NCI-H2227 treated with DMSO at 0.1 percent for 48 hours (cell line): ENCODE measurements at places on chromosomes 5 and 9.

DNA sequence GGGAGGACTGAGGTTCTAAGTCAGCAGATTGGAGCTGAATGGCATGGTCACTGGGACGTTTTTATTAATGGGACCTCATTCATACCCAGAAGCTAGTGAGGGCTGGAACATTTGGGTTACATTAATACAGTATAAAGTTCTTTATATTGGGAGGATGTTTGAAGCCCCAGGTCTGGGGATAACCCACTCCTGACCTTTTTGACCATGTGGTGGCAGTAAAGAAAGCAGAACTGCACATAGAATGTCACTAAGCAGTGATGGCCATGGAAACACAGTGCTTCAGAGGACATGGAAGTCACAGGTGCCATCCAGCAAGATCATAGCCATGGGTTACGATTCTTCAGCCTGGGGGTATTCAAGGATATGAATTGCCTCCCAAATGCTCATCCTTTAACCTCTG lies 176.0 kb downstream of the ATP10B start:
- no peak for DNase-seq

GRCh38 chr5:2131196-2131595 lies 248.5 kb upstream of the IRX4 start:
- DNase-seq, result no peak

DNA sequence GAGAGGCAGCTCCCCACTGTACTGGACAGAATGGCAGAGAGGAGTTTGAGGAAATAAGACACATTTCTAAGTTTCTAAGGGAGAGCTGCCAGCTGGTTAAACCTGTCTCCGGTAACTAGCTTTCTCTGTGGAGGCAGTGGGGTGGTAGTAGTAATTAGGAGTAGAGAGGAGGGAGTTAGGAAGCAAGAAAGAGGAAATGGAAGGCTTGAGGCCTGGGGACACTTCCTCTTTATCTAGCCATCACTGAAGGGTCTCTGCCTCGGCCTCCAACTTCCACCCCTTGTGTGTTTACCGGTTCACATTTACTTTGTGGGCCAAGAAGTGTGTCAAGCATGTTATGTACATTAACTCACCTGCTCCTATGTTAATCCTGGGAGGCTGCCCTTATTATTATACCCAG lies 462.2 kb upstream of the DMAC1 start:
- no peak for DNase-seq

GRCh38 chr9:91503673-91504081 lies 80.0 kb upstream of the NFIL3 start:
- DNase-seq, result no peak

DNA sequence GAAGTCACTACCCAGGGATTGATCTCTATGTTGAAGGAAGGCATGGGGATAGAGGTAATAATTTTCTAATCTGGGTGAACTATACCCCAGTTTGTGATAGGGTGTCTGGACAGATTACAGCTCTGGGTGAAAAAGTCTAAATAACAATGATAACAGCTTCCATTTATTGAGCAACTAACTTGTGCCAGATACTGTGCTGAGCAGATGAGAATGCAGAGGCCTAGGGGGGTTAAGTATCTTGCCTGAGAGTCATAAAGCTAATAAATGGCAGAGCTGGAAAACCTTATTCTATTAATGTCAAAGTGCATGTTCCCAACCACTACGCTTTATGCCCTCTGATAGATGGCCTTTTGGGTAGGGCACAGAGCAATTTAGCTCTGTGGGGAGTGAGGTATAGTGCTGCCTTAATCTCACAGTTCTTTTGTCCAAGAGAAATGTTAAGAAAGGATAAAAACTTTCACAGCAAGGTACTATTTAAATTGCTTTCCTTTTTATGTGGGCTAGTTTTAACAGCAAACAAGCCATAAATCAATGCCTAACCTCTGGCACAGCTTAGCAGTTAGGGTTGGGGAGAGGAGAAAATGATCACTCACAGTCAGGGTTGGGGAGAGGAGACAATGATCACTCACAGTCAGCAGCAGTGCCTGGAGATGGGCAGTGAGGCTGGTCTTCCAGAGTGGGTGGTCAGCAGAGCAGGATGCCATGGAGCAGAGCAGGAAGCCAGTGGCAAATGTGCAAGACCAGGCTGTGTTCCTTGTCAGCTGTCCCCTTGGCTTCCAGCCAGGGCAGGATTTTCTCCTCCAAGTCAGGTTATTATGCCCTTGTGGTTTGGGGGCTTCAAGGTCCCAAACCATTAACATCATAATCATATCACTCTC lies 187.0 kb downstream of the CARTPT start:
- peak; percentile 79 for DNase-seq

DNA sequence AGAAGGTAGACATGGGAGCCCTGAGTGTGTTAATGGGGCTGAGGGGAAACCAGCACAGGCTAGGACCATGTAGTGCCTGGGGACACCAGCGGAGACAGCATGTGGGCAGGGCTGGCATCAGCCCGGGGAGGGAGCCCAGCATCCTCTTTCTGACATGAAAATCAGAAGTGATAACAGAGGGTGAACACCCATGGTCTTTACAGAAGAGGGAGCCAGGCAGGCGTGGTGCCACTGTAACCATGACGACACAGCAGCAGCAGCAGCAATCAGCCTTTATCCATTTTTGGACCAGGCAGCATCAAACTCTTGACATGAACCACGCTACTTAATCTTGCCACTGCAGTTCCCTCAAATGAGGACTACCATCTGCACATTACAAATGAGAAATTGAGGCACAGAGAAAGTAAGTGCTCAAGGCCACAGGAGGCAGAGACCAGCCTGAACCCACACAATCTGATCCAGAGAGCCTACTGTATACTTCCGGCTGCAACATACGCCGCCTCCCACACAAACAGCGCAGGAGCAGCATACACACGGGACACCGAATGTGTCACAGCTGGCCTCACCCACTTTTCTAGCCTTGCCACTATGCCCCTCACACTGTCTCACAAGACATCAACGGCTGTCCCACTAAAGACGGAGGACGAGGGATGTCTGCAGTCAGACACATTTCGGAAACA lies 23.8 kb downstream of the CAMSAP1 start:
- DNase-seq, result no peak

GRCh38 chr5:72460413-72460812 lies 46.8 kb downstream of the ZNF366 start:
- DNase-seq, result no peak

- no peak for DNase-seq
These were observed 24.7 kb upstream of the CTNND2 start for GRCh38 chr5:11928909-11929308.

DNA sequence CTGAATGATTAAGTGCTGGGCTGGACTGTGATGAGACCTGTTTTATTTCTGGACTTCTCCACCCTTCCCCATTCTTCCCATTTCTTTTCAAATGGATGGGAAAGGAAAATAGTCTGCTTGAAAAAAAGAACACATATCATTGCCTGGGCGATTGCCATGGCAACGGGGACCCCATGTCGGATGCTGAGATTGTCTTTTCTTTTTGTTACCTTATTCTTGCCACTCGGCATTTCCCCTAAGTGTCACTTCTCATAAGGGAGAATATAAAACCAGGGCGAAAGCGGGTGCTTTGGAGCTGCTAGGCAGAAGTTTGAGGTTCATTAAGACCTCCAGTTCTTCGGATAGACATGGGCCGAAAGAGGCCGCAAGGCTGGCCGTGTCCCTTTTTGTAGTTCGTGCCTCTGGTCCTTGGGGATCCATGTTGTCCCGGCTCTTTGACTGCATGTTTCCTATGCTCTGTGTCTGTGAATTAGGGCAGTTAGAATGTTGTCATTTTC lies 763 bp downstream of the FGD3 start:
- DNase-seq, result no peak

GRCh38 chr5:39801306-39801705 lies 376.5 kb upstream of the DAB2 start:
- no peak for DNase-seq

- DNase-seq, result no peak
These were observed 357.8 kb downstream of the KDM4C start for GRCh38 chr9:7115606-7116005.

DNA sequence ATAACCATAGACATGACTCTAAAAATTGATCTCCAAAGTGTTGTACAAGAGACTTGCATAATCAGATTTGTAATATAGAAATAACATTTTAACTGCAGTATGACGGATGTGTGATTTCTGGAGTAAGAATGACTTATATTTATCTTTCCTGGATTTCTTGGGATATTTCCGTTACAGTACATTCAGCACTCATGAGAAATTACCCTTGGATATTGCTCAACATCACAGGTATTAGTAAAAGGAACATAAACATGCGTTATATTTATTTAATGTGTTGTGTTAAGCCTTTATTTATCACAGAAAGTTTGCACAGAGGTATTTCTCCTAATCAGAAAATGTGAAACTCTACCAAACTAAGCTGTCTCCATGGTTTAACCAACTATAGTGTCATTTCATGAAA lies 1823.9 kb upstream of the C9orf72 start:
- no peak for DNase-seq

- DNase-seq, result no peak
These were observed 131.8 kb downstream of the GAPVD1 start for GRCh38 chr9:125393426-125393825.

DNA sequence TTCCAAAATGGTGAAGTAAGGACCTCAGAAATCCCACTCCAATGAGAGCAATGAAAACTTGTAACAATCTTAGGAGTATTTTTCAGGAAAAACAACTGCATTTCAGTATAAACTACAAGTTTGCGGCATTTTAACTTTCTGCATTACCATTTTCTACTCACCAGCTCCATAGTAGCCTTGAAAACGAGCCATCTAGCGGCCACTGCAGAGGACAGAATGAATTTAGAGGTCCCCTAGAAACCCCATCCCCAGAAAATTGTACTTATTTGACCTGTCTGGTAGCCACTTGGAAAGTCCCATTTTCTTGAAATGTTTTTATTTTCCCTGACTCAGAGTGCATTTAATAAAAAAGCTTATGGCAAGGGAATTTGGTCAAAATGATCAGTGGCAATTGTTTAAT lies 205.4 kb upstream of the ITGA1 start:
- no peak for DNase-seq

DNA sequence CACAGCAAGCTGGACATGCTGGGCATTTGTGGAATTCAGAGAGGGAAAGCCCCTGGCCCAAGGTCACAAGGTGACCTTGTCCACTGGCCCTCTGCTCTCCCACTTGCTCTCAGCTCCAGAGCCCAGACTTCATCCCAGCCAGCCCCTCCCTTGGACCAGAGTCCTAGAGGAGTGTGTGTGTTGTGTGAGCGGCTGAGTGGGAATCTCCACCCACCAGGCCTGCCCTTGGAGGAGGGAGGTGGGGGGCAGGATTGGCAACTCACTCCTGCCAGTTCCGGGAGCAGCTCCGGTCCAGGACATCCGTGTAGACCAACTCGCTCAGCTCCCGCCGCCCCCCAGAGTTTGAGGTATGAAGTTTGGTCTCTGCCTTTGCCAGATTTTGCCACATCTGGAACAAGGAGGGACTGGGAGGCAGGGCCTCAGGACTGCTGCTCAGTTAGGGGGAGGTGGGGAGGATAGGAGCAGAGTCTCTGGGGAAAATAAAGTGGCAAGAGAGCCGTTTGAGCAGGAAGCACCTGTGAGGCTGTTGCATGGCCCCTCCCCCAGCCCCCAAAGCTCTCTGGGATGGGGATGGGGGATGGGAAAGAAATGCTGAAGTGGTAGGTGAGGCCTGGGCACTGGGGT lies 1.4 kb downstream of the MZB1 start:
- DNase-seq, result no peak

DNA sequence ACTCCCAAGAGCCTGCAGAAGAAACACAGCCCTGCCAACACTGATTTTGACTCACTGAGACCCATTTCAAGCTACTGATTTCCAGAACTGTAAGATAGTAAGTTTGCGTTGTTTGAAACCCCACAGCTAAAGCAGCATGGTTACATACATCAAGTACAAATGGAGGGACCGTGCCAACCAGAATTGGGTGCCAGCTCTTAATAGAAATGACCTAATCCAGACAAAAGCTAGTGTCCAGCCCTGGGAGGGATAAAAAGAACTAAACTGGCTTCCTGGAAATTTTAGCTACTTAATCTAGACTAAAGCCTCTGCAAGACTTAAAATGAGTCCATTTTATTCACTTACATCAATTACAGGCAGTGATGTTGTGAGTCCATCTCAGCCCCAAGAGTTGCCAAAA lies 122.6 kb downstream of the ADAMTS12 start:
- no peak for DNase-seq

DNA sequence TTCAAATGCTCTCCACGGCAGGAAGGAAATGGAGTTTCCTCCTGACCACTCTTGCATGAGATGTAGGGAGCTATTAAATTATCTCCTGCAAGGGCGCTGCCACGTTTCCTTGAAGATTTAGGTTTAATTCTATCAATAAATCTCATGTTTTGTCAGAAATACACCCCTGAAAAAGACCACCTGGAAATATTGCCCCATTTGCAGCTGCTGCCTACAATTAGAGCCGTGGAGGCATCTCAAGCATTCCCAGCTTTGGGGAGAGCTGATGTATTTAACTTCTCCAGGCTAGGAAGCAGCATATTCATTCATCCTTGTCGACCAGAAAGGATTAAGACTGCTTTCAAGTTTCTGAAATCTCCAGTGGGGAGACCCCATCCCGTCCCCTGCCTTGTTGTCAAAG lies 40.5 kb downstream of the CCNJL start:
- DNase-seq, result no peak

- no peak for DNase-seq
These were observed 145.5 kb upstream of the SLC24A2 start for GRCh38 chr9:19934301-19934871.

GRCh38 chr5:104456122-104456521 lies 893.5 kb upstream of the NUDT12 start:
- no peak for DNase-seq

- DNase-seq, result no peak
These were observed 2.6 kb downstream of the TEX10 start for GRCh38 chr9:100350188-100350587.

- DNase-seq, result no peak
These were observed 427.1 kb downstream of the DTWD2 start for GRCh38 chr5:118561235-118561634.

GRCh38 chr5:178322736-178323540 lies 90.3 kb upstream of the PHYKPL start:
- no peak for DNase-seq

DNA sequence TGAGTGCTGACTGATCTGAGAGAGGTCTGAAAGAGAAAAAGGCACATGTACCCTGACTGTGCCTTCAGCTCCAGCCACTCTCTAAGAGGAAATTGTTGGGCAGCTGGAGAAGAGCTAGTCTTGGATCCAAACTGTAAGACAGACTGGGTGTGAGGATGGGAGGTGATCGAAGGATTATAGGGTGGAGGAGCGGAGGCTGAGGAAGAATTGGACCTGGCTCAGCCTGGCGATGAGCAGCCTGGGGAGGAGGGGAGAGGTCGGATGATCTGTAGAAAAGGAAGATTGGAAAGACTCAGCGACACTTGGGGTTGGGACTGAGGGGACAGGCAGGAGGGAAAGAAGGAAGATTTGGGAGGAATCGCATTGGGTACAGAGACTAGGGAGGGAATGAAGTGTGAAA lies 98.6 kb upstream of the SLC25A48 start:
- DNase-seq, result no peak

GRCh38 chr5:146388386-146388785 lies 49.7 kb downstream of the POU4F3 start:
- no peak for DNase-seq
